ENCODE measurements at places on chromosomes 13 and 19. TPM values are rescaled to one million over a fixed set of nuclear protein-coding genes. Genes with fewer than 3 reads are reported as not detected.

DNA sequence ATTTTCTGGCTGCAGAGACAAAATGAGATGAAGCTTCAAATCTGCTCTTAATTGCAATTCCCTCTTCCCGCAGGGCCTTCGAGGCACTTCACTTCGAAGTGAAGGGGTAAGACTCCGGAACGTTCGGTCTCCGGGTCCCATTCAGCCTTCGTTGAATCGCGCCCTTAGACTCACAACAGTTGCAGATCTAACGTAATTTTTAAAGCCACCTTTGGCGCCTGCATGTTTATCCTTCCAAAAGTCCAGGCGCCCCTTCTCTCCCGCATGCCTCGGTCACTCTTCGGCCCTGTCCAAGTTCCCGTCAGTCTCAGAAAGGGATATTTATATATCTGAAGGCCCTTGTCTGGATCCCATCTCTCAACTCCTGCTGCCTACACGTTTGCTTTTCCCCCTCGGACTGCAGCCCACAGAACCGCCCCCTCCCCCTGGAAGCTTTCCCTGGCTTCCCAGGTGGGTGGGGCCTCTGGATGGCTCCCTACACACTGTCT is 915 bp upstream of the KCTD12 start:
- no peak overlapping the region for H3K27ac ChIP-seq
- H3K36me3 ChIP-seq, result no peaks in the 10 kb centered on the region
- DNase-seq, result peak; percentile 11
- peaks cover 78% of the 10 kb centered on the region for H3K27me3 ChIP-seq
- H3K4me1 ChIP-seq, result peaks cover 22% of the 10 kb centered on the region

DNA sequence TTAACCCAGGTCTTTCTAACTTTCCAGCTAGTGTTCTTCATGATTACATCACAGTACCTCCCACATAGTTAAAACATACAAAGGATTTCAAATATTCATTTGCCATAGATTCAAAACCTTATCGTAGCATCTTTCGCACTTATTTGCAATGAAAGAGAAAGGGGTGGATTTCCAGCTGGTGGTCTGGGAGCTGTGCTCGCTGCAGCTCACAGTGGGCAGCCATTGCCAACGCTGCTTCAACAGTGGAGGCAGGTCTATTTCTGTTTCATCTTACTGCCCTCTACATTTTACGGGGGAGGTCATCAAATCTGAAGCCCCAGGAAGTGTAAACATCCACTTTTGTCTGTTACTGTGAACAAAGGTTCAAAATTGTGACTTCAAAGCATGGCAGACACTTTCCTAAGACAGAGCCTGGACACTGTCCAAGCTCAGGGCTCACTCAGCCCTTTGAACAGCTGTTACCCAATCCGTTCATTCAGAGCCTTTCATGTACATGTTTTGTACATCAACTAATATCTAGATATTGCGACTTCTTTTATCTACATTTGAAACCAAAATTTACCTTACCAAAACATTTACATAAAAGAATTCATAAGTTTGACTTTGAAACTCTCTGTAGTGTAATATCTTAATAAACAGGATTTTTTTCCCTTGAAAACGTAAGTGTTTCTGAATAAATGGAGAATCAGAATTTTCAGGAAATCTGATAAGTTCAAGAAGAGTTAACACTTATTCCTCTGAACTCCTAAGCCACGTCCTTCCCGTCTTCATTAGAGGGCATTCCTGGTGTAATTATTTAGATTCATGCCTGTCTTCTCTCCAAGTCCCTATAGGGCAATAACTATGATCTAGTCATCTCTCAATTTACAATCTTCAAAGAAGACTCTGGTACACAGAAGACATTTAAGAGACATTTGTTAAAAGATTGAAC is 25.1 kb downstream of the STARD13 start:
- peak overlapping the region; percentile 66 for H3K27ac ChIP-seq
- no peak for DNase-seq
- H3K27me3 ChIP-seq, result no peaks in the 10 kb centered on the region
- peak overlapping the region; percentile 58 for H3K4me3 ChIP-seq
- peaks cover 88% of the 10 kb centered on the region for H3K4me1 ChIP-seq

Gene STOML3
- total RNA-seq, result not detected

DNA sequence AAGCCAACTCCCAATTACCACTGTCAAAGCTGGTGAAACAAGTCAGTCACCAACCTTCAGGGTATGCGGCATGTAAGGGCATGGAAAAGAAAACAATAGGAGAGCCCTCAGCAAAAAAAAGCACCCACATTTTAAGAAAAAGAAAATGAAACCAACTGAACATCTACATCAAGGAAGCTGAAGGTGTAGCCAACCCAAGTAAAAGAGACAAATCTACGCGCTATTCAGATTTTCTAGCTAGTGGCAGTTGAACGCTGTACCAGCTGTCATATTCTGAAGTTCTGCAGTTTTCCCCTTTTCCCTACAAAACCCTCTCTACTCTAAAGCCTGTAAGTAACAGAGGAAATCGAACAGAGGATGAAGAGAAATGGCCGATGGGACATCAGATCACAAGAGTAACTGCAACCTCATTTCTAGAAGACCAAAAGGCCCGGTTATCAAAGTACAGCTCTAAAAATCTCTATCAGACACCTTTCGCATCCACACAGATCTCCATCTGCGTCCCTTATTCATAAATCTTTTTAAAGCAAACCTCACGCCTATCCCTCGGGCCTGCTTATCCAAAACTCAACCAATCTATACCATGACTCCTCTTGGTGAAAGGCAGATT is 1.4 kb downstream of the MYCBP2 start:
- peaks cover 70% of the 10 kb centered on the region for H3K4me1 ChIP-seq
- H3K4me3 ChIP-seq, result peak overlapping the region; percentile 94
- H3K27ac ChIP-seq, result peak overlapping the region; percentile 65
- no peaks in the 10 kb centered on the region for H3K27me3 ChIP-seq

GRCh38 chr13:47175172-47175866 is 278.5 kb upstream of the HTR2A start:
- no peak overlapping the region for H3K27ac ChIP-seq
- H3K27me3 ChIP-seq, result no peaks in the 10 kb centered on the region
- H3K4me1 ChIP-seq, result no peaks in the 10 kb centered on the region
- no peaks in the 10 kb centered on the region for H3K36me3 ChIP-seq

Gene LYL1
- 0.30 TPM for total RNA-seq
